Left forelimb (tissue), 1 donor: ENCODE measurements at places on chromosomes 5 and 9.

- no peak for DNase-seq
Measured at GRCh38 chr5:174217527-174217926, 172.0 kb downstream of the NSG2 start.

GRCh38 chr9:106588626-106589025 lies 274.3 kb upstream of the ZNF462 start:
- DNase-seq, result no peak

GRCh38 chr9:33263131-33264002 lies 1.1 kb downstream of the BAG1 start:
- DNase-seq, result no peak

DNA sequence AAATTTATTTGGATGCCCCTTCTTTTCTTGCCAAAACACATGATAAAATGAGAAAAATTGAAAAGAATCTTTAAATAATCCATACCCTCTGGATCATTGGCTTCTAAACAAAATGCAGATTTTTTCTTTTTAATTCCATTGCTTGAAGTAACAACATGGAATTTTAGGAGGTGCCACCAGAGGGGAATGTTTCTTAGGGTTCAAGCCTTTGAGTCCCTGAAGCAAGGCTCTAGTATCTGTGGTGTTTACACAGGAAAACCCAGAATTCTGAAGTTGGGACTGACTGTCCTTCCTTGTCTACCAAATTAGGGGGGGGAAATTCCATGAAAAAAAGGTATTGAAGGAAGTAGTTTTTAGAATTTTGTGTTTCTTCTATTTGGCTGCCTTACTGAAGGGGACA lies 69.4 kb downstream of the LMNB1 start:
- DNase-seq, result no peak

GRCh38 chr5:43412644-43413043 lies 453 bp upstream of the CCL28 start:
- DNase-seq, result no peak

- DNase-seq, result no peak
Measured at GRCh38 chr5:61160497-61160896, 1.8 kb downstream of the SMIM15 start.

DNA sequence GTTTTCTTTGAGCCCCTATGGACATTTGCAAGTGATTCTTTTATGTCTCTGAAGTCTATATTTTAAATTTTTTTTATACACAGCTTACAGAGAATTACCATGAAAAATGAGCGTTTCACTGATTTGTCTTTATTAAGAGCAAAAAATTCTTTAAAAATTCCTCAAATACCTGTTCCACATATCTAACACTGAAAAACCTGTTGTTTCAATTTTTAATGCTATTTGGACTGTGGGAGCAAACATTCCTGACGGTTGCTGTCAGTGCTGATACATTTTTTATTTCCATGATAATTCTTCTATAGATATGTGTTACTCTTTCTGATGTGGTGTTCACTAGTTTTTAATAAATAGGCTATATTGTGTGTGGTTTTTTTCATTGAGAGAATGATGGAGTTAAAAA lies 199.8 kb downstream of the GDNF start:
- DNase-seq, result no peak

DNA sequence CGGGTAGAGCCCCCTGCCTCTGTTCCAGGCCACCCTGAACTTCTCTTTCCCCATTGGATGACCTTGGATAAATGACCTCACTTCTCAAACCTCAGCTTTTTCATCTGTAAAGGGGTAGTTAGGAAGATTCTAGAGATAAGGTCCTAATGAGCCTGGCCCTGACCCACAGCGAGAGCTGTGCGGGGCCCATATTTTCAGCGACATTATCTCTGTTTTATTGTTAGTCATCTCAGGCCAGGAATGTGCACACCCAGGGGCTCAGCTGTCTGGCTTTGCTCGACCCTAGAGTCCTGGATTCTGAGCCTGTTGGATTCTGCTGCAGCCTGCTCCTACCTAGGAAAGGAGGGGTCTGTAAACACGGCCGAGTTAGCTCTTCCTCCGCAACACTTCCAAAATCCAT lies 81.2 kb upstream of the LMX1B start:
- no peak for DNase-seq

GRCh38 chr5:135979510-135979909 lies 24.7 kb upstream of the LECT2 start:
- no peak for DNase-seq

DNA sequence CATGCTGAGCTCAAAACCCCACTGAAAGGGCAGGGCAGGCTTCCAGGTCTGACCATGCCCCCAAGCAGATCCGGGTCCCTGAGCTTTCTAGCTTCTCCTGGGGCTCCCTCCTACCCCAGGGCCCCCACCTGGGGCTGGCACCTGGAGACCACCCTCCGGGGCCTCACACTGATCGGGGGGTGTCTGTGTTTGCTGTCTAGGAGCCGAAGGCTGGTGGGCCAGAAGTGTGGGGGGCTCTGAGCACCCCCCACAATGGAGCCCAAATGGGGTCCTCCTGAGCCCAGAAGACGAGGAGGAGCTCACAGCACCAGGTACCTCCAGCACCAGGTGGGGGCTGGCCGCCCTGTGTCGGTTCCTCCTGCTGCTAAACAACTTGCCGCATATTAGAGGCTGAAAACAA lies 39.8 kb downstream of the LAMC3 start:
- DNase-seq, result no peak

DNA sequence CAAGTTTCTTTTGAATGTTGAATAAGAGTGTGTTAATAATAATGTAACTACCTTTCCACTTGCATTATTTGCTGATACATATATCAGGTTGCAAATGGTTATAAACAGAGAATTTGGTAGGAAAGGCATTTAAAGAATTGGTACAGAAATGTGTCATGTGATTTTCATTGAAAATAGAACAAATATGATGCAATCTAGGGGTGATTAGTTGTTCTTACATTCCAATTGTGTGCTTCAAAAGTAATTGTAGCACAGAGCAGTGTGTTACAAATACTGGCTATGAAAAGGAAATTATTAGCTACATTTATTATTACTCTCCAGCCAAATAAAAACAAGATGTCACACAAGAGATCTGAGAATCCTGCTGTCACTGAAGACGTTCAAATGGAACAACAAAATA lies 61.8 kb upstream of the PRDM9 start:
- DNase-seq, result no peak

DNA sequence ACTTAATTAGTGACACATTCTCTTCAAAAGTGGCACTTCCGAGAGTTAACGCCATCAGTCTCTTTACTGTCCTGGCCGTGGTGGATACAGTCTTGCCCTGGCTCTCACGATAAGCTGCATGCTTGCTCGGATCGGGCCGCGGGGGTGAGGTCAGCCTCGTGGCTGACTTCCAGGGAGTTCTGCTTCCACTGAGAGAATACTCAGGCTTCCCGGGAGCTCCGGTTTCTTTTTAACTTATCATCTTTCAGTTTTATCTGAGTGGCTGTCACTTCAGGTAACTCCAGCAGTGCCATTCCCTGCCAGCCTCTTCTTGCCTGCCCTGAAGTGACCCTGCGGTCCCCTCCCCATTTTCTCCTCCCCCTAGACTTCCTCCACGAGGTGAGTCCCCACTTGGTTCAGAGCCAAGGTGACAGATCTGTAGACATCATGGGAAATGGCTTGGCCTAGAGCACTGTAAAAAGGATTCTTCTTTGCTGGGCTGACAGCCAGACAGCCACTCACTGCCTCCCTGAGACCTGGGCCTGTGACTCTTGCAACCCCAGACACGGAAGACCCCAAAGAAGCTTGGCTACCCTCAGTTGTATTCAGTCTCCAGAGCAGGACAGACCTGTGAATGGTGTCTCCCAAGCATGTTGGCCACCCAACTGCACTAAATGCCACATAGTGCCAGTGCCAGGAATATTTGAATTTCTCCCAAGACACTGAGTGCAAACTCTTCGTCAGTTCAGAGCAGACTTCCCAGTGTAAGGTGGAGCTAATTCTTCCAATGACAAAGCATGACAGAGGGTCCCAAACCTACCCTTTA lies 95.1 kb downstream of the DAPK1 start:
- DNase-seq, result no peak

GRCh38 chr5:53069626-53070025 lies 39.9 kb downstream of the MOCS2 start:
- no peak for DNase-seq

- no peak for DNase-seq
Measured at GRCh38 chr5:158203261-158203660, 344.3 kb upstream of the CLINT1 start.

DNA sequence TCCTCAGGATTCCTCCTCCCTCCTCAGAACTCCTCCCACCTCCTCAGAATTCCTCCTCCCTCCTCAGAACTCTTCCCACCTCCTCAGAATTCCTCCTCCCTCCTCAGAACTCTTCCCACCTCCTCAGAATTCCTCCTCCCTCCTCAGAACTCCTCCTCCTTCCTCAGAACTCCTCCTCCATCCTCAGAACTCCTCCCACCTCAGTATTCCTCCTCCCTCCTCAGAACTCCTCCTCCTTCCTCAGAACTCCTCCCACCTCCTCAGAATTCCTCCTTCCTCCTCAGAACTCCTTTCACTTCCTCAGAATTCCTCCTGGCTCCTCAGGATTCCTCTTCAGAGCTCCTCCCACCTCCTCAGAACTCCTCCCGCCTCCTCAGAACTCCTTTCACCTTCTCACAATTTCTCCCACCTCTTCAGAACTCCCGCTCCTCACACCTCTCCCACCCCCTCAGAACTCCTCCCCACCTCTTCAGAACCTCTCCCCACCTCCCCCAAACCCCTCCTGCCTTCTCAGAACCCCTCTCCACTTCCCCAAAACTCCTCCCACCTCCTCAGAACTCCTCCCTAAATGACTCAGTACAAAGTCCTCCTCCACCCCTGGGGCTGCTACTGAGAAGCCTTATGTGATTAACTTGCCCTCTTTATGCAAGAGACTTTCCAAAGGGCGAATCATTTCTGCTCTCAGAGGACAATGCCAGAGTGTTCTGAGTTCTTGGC lies 23.2 kb downstream of the SLC46A2 start:
- DNase-seq, result peak; percentile 41

GRCh38 chr5:133742431-133742988 lies 130.2 kb upstream of the FSTL4 start:
- DNase-seq, result no peak

GRCh38 chr9:88270413-88270812 lies 117.8 kb upstream of the SPIN1 start:
- DNase-seq, result no peak
